Tibial artery (tissue), 4 donors: ENCODE measurements at places on chromosomes 3 and 15.

DNA sequence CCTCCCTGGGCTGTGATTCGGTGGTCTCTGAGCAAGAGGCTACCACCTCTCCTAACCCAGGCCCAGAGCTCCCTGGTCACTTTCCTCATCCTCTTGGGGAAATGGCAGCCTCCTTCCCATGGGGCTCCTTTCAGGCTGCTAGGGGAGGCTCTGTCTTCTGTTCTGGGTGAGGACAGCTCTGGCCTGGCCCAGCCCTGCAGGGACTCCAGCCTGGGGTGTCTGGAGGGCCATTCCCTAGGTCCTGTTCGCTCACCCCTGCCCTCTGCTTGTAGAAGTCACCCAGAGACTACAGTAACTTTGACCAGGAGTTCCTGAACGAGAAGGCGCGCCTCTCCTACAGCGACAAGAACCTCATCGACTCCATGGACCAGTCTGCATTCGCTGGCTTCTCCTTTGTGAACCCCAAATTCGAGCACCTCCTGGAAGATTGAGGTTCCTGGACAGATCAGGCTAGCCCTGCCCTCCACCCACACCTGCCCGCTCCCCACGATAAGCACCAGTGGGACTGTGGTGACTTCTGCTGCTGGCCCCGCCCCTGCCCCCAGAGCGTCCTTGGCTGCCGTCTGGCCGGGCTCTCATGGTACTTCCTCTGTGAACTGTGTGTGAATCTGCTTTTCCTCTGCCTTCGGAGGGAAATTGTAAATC lies 30.9 kb downstream of the PRKCD start:
- no peak for DNase-seq

- no peak for DNase-seq
Observed at GRCh38 chr15:77716632-77717332, 84.1 kb upstream of the LINGO1 start.

GRCh38 chr3:185646382-185647133 lies 60.5 kb downstream of the SENP2 start:
- no peak for DNase-seq

DNA sequence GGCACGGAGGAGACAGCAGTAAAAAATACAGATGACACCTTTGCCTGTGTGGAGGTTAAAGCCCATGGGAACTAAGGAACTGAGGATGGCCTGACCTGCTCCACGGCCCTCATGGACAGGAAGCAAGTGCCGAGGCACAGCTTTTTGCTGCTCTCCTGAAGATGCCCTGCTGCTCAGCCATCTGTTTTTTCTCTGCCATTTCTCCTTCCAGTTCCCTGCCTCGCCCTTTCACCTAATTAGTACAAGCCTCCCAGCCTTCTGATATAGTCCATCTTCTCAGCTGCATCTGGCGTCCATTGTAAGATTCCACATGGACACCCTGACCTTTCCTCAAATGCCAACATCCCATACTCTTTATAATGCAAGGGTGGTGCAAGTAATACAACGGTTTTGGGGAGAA lies 11.8 kb upstream of the CXCR6 start:
- DNase-seq: no peak

GRCh38 chr3:89234620-89235019 lies 127.2 kb downstream of the EPHA3 start:
- no peak for DNase-seq

DNA sequence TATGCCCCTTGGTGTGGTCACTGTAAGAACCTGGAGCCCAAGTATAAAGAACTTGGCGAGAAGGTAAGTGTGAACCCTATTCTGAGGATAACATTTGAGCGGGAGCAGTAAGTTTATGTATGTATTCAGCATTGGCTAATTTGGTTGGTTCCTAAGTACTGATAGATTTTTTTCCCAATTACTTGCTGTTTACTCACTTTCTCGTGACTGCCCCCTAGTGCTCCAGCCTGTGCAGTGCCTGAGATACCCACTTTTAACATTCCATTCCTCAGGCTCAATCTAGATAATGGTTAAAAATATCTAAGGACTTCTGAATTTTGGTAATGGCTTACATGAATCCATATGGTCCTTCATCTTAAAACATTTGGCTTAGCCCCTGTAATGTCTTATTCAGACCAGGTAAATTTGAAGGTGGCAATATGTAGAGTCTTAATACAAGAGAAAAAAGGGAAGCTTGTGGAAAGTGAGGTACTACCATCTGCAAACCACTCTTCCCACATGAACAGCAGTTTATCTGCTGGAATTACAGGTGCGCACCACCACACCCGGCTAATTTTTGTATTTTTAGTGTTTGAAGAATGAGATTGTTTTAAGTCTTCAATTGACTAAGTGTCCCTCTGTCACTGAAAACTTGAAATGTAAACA lies 7.1 kb downstream of the ELL3 start:
- DNase-seq: no peak

DNA sequence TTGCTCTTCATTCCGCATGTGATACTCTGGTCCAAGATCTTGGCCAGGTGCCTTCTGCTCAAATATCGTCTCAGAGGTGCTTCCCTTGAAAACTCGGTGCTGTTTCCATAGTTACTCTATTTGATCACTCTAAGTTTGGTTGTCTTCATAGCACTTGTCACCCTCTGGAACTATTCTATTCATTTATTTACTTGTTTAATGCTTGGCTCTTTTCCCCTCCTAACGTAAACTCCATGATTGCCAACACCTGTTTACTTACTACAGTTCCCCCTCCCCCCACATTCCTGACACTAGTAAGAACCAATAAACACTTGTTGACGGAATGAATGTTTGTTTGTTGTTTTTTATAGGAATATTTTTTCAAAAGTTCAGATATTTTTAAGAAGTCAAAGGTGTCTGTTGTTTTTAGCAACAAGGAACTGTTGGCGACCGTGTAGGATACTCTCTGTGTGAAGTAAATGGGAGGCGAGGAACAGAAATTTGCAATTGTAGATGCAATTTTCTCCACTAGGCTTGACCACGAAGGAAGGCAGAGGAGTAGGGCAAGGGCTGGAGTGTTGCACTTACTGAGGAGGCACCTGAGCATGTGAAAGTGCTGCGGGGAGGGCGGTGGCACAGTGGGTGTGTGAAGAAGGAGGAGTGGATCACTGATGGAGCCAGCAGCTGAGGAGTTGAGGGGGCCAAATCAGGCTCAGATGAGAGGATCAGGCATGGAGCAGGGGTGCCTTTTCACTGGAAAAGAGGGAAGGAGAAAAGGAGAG lies 48.4 kb downstream of the MOBP start:
- no peak for DNase-seq

DNA sequence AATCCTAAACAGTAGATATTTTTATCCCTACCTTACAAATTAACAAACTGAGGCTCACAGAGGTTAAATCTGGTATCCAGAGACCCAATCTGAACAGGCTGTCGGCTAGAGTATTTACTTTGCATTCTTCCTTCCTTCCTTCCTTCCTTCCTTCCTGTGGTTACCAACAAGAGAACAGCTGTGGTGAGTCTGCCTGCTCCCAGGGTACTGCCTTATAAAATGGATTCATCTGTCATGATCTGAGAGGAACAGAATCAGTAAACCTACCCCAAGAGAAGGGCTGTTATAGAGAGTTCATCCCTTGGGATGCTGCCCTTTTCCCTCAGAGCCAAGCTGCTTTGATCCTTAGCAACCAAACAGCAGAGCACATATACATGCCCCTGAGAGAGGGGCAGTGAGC lies 3.6 kb downstream of the GADL1 start:
- no peak for DNase-seq

GRCh38 chr3:69033470-69033869 lies 18.7 kb downstream of the TMF1 start:
- no peak for DNase-seq

DNA sequence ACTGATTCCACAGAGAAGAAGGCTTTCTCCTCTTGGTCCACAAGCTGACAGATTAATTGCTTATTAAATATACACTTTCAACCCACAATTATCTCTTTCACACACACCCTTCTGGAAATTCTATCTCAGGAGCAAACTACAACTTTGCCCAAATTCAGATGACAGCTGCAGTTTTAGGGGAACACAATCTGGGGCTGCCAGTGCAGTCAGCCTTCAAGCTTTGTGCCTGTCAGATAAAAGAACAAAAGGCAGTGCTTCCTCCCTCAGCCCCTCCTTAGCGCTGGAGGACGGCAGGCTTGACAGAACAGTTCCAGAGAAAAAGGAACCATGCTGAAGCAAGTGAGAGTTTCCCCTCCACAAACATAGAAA lies 99.6 kb downstream of the TMCC1 start:
- peak; percentile 25 for DNase-seq

- no peak for DNase-seq
Observed at GRCh38 chr15:65952391-65953053, 83.2 kb downstream of the RAB11A start.

DNA sequence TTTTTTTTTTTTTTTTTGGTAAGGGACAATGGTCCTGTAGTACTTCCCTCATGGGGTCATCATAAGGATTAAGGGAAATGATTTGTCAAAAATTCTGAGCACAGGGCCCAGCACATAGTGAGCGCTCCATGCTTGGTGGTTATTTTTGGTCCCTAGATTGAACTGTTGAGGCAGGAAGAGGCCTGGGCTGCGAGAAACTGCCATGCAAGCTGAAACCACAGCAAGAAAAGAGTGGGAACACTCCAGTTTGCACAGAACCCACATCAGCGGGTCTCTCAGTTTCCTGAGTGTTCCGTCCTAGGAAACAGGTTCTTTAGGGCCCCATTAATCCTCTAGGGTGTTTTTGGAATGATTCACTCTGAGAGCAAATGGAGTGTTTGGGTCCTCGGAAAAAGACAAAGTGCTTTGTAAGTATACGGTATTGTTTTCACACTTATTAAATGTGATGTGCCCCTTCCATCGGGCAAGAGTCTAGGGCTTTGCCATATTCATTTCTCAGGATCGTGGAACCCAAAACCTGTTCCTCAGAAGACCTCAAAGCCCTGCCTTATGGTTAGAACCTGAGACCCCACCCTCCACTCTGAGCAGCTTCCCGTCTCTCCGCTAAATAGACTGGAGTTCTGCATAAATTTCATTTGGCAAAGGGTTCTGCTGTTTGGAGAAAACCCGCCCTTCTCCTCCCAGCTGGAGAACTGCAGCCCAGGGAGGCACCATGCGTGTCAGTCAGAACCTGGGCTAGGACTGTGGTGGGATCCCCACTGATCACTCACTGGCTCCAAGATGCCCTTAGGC lies 60.4 kb downstream of the SPSB4 start:
- no peak for DNase-seq
